ENCODE measurements at places on chromosomes 7 and 10.

DNA sequence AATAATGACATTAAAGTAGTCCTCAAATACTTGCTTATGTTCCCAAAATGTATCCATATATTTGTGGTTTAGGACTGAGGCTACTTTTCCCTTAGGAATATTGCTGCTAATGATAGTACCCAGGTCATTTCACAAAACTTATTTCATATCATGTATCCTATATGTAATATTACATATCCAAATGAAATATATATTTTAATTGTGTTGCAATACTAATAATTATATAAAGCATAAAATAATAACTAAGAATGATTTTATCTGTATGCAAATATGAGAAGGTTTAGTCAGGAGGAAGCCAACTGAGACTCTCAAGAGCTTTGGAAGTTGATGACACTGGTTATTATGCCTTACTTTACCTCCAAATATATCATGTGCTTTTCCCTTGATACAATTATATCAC, 231.5 kb upstream of the KLF14 start:
- no peak for DNase-seq

- DNase-seq = no peak
Observed at GRCh38 chr7:39948375-39948955, 1.6 kb upstream of the CDK13 start.

DNA sequence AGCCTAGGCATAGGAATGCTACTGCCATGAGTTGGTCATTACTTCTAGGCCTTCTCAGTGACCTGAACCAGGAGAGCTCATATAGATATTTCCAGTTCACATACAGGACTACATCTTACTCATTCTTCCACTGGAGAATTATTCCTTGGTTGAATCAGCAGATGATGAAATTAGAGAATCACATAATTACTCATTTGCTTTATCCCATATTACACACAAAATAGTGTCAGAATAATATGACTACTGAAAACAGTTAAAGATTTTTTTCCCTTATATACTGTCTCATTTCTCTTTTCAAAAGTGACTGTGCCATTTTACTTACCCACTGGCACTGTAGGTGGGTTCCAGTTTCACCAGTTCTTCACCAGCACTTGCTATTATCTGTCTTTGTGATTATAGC, 18.5 kb downstream of the BMS1 start:
- DNase-seq = no peak

DNA sequence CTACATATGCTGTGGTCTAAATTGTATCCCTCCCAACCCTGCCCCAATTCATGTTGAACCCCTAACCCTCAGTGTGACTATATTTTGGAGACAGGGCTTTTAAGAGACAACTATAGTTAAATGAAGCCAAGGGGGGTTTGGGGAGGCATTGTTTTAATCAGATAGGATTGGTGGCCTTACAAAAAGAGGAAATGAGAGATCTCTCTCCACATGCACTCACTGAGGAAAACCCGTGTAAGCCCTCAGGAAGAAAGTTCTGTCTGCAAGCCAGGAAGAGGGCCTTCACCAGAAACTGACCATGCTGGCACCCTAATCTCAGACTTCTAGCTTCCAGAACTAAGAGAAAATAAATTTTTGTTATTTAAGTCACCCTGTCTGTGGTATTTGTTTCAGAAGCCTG, 276.7 kb downstream of the KIF20B start:
- no peak for DNase-seq

DNA sequence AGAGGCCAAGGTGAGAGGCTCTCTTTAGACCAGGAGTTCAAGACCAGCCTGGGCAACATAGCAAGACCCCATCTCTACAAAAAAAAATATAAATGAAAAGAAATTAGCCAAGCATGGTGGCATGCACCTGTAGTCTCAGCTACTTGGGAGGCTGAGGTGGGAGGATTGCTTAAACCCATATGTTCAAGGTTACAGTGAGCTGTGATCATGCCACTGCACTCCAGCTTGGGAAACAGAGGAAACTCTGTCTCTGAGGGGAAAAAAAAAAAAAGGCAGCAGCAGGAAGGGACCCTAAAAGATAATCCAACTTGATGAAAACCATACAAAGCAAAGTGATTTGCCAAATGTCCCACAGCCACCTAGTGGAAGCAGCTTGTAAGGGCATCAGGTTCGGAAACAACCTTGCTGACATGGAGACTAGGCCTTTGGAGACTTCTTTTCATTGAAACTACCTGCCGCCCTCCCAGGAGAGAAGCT, 15.6 kb upstream of the PBLD start:
- no peak for DNase-seq

DNA sequence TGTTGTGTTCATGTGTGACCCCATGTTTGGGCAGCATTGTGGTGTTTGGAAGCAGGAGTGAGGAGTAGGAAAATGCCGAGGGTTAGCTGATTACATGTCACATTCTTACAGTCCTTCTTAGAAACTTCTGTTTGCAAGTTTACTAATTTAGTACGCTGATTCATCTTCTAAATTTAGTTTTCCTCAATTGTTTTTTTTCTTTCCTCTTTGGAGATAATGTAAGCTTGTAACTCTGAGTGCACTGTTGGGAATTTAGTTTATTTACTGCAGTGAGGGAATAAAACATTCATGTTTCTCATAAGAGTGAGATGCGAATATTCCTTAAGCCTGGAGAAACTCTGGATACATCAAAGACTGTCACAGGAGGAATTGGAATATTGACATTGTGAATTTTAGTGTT, 135.0 kb downstream of the NT5C2 start:
- DNase-seq = no peak

- no peak for DNase-seq
Observed at GRCh38 chr7:93461350-93461749, 113.2 kb downstream of the CALCR start.

DNA sequence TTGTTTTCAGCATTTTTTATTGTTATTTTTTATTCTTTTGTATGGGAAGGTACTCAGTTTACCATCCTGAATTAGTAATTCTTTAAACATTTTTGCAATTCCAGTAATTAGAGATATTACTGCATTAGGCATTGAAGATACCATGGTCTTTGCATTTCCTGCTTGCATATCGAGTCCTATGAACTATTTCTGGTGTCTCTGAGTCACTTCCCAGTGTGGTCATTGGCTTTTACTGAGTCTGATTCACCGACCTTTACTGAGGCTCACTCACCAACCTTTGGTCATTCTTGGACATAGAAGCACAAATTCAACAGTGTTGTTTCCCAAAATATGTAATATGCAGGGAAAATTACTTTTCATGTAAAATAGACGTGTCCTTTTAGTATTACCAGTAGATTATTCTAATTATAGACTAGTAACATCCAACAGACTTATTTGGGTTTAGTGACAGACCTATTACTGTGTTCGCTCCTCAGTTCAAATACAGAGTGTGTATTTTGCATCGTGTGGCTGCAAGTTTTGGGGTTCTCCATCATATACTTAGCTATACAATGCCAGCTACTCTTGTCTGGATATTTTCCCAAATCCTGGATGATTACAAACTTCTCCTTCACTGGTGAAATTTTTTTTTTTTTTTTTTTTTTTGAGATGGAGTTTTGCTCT, 180.7 kb upstream of the PRSS1 start:
- peak; percentile 54 for DNase-seq

Data from skeletal muscle cell (primary cell).